ENCODE measurements at places on chromosomes 16 and 17.

DNA sequence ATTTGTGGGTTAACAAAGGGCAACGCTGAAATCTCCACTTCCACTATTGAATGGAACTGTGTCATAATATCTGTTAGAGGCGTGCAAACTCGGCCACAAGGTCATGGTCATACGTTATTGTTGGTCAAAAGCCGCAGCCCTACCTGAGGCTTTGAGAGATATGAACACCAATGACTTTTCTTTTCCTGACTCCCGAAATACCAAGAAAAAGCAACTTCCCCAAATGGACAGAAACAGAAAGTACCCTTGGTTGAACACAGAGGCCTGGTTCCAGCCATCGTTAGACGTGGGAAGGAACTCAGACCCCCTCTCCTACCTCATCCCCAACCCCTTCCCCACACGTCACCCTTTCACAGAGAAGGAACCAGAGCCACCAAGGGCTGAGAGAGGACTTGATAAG lies 1.4 kb upstream of the PIK3R5 start:
- DNase-seq: no peak

- DNase-seq: no peak
Observed at GRCh38 chr16:63239065-63239570, 1202.9 kb upstream of the CDH8 start.

DNA sequence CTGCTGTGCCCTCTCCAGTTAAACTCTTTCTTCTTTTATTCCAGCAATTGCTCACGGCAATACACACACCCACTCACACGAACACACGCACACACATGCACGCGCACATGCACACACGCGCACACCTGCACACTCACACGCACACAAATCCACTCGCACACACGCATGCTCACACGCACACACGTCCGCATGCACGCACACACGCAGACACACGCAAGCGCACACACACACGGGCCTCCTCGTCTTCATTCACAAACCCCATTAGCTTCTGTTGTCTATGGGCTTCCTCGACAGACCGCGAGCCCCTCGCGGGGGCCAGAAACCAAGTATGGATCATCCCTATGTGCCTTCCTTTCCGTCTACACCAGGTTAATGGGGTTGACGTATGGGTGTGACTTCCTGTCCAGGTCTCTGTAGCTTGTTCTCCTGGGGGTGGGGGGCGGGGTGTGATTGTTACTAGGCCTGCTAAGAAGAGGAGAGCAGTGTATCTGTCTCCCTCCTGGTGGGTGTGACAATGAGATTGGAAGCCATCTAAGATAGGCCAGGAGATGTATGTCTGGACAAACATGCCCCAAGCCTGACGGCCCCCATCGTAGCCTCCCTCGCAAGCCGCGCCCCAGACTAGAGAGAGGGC lies 670 bp upstream of the CTF1 start:
- no peak for DNase-seq

DNA sequence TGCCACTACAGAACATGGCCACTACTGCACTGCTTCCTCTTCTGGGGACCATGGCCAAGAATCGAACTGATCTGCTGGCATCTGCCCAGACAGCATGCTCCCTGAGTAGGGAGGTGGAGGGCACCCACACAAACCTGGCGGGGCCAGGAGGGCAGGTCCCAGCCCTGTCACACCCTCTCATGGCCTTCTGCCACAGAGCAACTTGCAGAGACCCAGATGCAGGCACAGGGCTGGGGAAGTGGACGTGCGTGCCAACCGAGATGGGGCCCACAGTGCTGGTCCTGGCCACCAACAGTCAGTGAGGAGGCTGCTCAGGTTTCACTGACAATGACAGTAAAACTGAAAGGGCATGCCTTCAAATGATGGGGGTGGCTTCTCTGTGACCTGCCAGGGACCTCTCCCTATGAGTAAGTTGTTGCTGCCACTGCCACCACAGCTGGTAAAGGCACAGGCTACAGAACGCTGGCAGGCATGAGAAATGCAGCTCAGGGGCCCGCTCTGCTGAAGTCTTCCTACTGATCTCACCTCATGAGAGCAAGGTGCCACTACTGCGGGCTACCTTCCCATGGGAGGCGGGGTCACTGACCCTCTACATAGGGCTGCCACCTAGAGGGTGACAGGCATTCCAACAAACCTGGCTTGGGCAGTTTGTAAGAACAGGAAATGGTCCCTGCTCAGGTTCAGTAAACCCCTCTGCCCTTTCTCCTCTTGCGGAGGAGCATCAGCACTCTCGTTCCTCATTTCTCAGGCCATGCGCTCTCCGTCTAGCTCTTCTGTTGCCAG lies 15.5 kb downstream of the HIC1 start:
- DNase-seq: no peak

DNA sequence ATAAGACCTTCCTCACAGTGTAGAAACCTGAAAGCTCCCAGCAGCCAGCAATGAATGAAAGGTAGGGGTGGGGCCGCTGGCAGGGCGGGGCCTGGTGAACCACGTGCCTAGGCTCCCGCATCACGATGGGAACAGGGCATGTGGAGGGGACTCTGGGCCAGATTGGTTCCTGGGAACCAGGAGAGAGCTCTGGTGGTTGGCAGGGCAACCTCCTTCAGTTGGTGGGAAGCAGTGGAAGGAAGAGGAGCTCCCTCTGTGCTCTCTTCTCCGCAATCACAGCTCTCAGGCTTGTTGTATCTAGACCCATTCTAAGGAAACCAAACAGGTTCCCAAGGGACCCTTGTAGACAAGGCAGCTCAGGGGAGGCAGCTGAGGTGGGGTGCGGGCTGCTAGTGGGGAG lies 10.5 kb downstream of the GGA2 start:
- DNase-seq: no peak

GRCh38 chr16:89061590-89062380 lies 31.9 kb upstream of the ACSF3 start:
- no peak for DNase-seq

- DNase-seq: peak; percentile 66
Observed at GRCh38 chr16:85652431-85653221, 36.1 kb downstream of the GINS2 start.

DNA sequence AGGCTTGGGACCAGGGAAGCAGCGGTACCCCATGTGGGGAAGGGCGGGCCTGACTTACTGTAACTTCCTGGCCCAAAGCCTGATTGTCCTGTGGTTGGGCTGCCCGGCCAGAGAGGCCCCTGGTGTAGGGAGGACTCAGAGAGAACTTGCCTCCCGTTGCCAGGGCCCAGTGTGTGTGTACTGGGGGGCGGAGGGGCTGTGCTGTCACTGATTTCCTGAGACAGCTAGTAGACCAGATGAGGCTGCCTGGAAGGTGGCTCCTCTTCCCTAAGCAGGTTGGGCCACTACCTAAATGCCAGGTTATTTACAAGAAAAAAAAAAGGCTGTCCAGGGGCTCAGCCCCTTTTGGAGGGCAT lies 16.7 kb downstream of the SOCS3 start:
- no peak for DNase-seq

DNA sequence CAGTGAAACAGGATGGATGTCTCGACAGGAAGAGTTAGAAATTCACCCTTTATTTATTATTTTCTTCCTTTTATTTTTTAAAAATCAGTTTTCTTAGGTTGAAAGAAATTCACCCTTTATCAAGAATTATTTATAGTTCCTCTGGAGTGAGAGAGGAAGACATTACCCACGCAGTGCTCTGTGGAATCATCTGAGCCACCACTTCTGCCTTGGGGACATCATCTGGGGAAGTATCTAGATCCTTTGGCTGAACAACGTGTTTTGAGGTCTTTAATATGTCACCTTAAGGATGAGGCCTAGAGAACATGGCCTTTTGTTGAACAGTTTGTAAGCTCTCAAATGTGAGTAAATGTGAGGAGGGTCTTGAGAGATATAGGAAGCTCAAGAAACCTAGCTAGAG lies 183.3 kb downstream of the UTP18 start:
- DNase-seq: no peak

- no peak for DNase-seq
Observed at GRCh38 chr16:88630433-88630832, 7.9 kb upstream of the IL17C start.

- no peak for DNase-seq
Observed at GRCh38 chr17:10771148-10771547, 32.8 kb downstream of the TMEM238L start.

GRCh38 chr16:50578137-50578536 lies 29.9 kb downstream of the NKD1 start:
- DNase-seq: no peak

DNA sequence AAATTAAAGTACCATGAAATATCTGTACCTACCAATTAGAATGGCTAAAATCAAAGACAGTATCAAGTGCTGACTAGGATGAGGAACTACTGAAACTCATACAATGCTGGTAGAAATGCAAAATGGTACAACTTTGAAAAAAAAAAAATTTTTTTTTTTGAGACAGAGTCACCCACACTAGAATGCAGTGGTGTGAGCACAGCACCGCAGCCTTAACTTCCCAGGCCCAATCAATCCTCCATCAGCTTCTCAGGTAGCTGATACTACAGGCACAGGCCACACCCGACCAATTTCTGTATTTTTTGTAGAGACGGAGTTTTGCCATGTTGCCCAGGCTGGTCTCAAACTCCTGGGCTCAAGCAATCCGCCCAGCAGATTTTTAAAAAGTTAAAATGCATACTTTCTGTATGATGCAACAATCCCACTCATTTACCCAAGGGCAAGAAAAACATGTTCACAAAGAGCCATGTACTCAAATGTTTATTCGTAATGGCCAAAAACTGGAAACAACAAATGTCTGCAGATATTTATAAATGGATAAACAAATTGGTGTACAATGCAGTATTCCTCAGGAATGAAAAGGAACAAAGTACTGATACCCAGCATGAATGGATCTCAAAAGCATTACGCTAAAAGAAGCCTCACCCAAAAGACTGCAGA lies 8.7 kb downstream of the SMURF2 start:
- DNase-seq: no peak

GRCh38 chr16:79505344-79505743 lies 95.2 kb downstream of the MAF start:
- DNase-seq: no peak

GRCh38 chr16:26111900-26112299 lies 420.1 kb downstream of the HS3ST4 start:
- DNase-seq: no peak

DNA sequence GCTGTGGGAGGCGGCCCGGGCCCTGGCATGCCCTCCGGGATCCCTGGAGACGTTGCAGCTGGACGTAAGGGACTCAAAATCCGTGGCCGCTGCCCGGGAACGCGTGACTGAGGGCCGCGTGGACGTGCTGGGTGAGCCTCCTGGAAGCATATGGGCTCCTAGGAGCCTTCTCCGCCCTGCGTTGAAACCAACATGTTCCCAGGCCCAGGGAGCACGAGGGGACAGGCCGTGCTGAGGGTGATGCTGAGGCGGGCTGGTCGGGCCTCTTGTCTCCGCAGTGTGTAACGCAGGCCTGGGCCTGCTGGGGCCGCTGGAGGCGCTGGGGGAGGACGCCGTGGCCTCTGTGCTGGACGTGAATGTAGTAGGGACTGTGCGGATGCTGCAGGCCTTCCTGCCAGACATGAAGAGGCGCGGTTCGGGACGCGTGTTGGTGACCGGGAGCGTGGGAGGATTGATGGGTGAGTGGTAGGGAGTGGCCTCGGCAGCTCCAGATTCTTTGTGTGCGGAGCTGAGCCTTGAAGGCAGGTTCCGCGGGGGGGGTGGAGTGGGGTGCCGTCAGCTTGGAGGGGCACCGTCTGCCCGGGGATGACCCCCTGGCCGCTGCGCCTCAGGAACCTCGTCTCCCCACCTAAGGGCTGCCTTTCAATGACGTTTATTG lies 567 bp downstream of the HSD17B1 start:
- no peak for DNase-seq

DNA sequence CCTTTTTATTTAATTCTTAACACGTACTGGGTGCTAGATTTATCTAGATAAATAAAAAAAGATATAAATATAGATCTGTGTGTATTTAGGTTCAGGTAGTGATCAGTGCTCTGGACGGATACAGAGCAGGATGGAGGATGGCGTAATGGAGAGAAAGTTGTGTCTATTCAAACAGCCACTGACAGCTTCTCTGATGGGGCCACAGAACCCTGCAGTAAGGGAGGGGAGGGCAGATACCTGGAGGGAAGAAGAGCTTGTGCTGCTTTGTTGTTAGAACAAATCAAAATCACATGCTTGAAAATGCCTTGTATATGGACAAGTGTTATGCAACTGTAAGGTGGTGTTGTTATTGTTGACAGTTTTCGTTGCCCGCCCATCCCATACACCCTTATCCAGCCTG lies 170.2 kb downstream of the UTP18 start:
- DNase-seq: no peak
